ENCODE measurements at places on chromosomes 5 and 9.

- DNase-seq: no peak
Measured at GRCh38 chr5:122501089-122501435, 189.0 kb downstream of the SNCAIP start.

DNA sequence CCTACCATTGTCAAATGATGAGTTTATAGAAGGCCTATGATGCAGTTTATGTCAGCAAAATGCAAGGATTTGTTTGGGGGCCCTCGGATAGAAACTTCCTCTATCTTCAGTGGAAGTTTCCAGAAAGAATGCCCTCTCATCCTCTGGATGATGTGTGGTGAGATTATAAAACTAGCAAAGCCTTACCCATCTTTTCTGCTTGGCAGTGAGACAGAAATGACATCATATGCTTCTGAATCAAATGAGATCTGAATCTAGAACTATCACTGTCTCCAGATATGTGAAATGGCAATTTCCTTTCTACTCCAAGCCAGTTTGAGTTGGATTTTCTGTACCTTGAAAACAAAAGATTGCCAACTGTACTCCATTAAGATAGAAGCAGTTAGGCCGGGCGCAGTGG, 60.4 kb upstream of the CKMT2 start:
- DNase-seq: no peak

DNA sequence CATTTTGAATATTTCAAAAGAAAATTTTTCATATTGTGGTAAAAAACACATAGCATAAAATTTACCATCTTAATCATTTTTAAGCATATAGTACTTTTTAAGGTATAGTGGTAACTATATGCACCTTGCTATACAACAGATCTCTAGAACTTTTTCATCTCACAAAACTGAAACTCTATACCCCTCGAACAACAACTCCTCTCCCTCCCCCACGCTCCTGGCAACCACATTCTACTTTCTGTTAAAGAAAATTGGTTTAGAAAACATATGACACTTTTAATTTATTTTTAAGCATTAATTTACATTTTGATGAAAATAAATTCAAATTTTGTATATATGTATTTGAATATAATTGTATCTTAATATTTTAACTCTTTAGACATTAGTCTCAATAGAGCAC, 147.2 kb upstream of the EFNA5 start:
- no peak for DNase-seq

GRCh38 chr9:15785584-15785983, 232.7 kb downstream of the CCDC171 start:
- DNase-seq: no peak

GRCh38 chr9:5949103-5949699, 58.5 kb downstream of the MLANA start:
- DNase-seq: no peak

DNA sequence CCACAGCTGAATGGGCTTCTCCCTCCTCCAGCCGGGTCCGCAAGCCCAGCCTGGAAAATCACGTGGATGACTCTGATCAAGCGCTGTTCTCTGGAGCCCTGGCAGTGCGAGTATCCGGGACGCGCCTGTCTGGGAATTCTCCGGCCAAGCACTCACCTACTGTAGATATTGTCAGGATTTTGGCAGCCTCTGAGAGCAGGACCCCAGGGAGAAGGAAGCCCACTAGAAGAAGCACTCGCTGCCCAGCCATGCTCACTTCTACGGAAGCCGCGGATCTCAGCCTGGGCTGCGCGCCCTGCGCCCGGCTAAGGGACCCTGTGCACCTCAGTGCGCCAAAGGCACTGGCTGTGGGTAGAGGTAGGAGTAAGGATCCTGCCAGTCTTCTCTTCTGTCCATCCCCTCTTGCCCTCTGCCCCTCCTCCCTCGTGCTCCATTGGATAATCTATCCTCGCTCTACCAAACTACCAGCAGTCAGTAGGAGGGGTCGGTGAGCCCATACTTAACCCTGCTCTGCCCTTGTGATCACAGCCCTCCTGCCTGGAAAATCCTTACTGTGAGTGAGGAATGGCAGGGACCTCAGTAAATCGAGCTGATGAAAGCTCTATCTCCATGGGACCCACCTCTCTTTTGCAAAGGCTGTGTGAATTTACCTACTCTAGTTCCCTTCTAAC, at the start of gene UGT3A2:
TSS of gene UGT3A2 (minus strand) at position 343 of the 671 bp plus-strand sequence. CDS start at position 250, 93 bp downstream.
- no peak for DNase-seq

- no peak for DNase-seq
Measured at GRCh38 chr9:70789086-70789485, 332.3 kb downstream of the TRPM3 start.

DNA sequence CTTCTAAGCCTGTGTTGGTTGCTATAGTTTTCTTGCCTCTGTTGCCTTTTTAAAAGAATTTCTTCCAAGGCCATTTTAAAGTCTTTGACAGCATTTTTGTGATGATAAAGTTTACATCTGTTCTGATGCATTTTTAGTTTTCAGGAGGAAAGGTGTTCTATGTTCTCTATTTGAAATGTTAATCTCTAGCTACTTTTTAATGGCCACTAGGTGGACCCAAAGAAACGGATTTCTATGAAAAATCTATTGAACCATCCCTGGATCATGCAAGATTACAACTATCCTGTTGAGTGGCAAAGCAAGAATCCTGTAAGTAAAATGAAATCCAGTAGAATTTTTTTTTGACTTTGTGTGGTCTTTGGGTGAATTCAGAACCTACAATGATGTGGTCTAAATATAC, 60.2 kb downstream of the MELK start:
- DNase-seq: no peak

DNA sequence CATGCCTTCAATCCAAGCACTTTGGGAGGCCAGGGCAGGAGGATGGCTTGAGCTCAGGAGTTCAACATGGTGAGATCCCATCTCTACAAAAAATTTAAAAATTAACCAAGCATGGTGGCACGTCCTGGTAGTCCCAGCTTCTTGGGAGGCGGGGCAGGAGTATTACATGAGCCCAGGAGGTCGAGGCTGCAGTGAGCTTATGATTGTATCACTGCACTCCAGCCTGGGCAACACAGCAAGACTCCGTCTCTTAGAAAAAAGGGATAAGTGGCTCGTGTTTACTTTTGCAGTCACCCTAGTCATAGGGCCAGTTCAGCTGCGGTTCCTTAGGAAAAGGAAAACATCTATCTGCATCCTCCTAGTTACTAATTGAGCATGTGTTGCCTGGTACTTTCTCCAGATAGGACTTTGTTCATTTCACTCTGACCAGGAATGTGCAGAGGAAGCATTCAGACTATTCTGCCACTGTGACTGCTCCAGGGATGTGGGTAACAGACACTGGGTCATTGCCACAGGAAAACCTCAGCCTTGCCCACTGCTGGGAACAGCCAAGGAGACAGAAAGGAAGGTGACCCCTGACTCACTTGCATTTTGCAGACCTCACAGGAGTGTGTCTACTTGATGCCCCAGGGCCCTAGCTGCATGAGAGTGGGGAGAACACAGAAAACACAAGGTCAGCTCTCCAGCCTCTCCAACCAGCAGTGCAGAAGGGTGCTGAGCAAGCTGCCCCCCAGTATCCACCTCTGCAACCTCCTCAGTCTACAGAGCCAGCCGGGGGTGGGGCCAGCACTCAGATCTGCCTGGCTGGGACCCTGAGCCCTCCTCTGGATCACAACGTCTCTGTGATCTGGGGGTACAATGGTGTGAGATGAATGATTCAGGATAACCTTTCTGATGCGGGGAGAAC, 33.9 kb upstream of the ALDH1B1 start:
- DNase-seq: no peak

DNA sequence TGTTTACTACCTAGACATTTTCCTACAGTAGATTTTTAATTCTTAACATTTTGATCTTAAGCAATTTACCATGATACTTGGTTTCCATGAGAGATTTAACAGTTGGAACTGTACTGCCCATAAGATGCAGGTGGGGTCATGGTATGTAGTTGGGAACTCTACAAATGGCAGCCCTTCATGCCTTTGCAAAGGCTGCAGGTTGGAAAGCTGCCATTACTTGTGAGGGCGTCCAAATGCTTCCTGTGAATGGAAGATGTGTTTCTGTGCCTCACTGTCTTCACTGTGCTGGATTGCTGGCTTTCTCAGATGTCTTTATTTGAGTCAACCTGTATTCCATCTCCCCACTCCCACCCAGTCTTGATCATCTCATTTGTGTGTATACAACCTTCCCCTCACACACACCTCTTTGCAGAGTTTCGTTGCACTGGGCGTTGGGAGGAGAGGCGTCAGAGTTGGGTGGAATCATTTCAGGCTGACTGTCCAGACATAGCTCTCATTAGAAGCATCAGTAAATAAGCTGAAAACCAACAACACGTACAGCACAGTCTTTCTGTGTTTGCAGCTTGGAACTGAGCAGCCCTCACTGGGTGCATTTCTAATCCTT, 14.8 kb upstream of the ABL1 start:
- no peak for DNase-seq

GRCh38 chr9:31783491-31783890, 601.0 kb upstream of the ACO1 start:
- DNase-seq: no peak

- DNase-seq: no peak
Measured at GRCh38 chr5:42321785-42322184, 101.5 kb upstream of the GHR start.

GRCh38 chr9:6068983-6069382, 53.6 kb upstream of the RANBP6 start:
- DNase-seq: no peak

GRCh38 chr9:4762108-4762885, 21.3 kb upstream of the AK3 start:
- peak; percentile 78 for DNase-seq

DNA sequence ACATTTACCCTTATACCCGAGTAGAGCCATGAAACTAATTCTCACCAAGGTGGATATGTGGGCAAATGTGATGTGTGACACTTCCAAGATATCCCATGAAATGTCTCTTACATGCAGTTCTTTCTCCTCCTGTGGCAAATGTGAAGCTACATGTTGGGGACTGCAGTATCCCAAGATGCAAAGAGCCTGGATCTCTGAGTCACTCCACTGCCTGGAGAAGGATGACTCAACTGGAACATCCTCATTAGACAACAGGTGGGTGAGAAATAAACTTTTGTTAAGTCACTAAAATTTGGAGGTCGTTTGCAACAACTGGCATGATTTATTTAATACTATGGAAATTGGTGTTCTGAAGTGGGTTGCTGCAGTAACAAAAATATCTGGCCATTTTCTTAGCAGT, 36.5 kb upstream of the TENT4A start:
- no peak for DNase-seq

GRCh38 chr5:142977363-142978051, 207.3 kb downstream of the ARHGAP26 start:
- DNase-seq: peak; percentile 42

DNA sequence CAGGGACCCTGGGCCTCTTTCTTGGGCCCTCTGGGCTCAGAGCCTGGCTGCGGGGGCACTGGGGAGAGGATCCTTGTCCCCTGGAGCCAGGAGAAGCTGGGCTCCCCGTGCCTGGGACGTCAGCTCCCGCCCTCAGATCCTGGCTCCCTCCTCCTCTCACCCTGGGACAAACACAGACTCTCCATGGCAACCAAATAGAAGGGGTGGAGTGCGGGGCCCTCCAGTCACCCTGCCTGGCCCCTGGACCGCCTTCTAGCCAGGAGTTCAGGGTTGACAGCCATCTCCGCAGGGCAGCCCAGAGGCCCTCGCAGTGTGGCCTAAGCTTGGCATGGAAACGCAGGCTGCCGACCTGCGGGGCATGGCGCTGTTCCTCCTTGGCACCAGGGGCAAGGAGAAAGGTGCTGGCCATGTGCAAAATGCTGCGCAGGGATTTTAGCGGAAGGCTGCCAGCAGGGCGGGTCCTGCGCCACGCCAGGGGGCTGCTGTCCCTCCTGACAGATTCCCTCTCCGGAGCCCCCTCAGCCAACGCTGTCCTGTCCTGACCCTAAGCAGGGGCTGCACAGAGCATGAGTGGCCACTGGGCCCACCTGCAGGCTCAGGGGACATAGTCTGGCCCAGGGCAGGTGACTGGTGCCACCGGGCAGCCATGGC, 1.0 kb downstream of the ZDHHC11 start:
- no peak for DNase-seq

DNA sequence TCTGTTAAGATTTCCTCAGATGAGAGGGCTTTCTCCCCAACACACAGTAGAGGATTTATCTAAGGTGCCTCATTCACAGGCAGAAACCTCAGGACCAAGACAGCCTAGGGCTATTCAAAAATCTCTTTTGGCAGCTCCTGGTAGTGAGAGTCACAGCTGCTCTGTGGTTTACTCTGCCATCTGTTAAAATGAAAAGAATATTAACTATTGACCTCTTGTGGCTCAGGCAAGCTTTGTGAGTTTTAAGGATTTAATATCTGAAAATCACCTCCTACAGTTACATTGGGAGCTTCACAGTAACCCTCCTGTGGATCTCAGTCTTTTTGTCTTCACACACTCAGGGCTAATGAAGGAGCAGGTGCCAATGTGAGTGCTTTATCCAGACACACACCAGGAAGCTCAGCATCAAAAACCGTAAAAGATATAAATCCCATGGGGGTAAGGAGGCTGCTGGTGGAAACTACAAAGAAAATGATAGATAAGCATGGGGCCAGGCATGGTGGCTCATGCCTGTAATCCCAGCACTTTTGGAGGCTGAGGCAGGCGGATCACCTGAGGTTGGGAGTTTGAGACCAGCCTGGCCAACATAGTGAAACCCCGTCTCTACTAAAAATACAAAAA, 29.7 kb downstream of the PPP1R2B start:
- no peak for DNase-seq

GRCh38 chr5:56480705-56481427, 247.7 kb upstream of the ANKRD55 start:
- no peak for DNase-seq

DNA sequence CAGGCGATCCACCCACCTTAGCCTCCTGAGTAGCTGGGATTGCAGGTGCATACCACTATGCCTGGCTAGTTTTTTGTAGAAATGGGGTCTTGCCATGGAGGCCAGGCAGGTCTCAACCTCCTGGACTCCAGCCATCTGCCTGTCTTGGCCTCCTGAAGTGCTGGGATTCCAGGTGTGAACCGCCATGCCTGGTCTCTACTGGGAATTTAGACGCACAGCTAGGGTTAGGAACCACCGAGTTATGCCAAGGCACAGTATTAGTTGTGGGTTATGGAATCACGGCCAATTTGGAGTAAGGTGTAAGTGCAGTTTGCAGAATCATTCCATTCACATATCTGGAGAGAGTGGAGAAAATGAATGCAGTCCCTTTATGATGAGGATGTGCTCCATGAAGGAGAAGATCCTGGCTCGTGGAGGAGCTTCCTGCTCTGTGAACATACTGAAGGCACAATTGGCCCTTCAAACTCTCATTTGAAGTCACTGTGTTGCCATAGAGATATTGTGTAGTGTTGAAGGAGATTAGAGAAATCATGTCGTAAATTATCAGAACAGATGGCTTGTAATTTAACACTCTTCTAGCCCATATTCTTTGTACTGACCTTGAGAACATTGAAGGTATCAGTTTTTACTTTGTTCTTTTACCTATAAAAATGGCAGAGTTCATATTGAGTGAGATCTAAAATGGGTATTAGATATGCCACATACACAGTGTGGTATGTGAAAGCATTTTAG, 18.8 kb downstream of the TRIO start:
- no peak for DNase-seq

All from activated CD4-positive, alpha-beta T cell treated with anti-CD3 and anti-CD28 coated beads, Interleukin-2, amount 50 U/mL, for 24 hours (primary cell).